M059J (cell line): ENCODE measurements at places on chromosomes 2 and 18.

DNA sequence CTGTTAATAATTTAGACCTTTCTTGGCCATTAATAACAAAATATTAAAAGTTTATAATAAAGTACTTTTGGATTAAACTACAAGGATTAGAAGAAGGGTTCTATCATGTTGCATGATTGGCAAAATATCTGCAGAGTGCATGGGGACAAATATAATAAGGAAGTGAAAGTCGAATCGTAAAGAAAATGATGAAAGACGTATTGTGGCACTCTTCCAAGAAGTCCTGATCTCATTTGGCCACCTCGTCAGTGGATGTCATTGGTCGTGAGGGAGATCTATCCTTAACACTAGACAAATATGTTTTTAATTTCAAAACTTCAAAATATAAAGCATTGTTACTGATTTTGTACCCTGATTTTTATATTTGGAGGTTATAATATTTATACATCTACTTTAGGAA, 197.7 kb upstream of the STON1 start:
- DNase-seq = no peak

DNA sequence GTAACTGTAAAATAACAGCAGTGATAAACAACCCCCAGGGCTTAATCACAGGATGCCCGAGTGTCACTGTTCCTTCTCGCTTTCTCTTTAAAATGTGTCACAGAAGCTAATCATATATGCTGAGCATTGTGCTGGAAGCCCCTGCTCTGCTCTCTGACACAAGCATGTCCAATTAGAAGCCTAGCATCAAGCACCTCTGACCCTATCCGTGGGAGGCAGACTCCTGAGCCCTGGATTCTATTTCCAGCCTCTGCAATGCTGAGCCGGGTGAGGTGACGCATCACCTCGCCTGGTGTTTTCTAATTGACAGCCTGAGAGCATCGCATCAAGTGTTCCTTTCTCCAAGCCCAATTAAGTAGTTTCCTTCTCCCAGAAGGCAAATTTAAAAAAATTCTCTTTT, 19.7 kb upstream of the SCG2 start:
- no peak for DNase-seq

- no peak for DNase-seq
Measured at GRCh38 chr18:45060102-45060501, 379.4 kb downstream of the SETBP1 start.

GRCh38 chr18:23479829-23480505, 23.3 kb upstream of the RMC1 start:
- no peak for DNase-seq

- DNase-seq = peak; percentile 71
Measured at GRCh38 chr2:172119089-172119488, 16.4 kb upstream of the DLX2 start.
